Inflammatory macrophage treated with lipopolysaccharide for 1 hour (primary cell): ENCODE measurements at places on chromosomes 12 and 14.

- DNase-seq = no peak
Measured at GRCh38 chr12:131732-132495, 65.3 kb downstream of the IQSEC3 start.

DNA sequence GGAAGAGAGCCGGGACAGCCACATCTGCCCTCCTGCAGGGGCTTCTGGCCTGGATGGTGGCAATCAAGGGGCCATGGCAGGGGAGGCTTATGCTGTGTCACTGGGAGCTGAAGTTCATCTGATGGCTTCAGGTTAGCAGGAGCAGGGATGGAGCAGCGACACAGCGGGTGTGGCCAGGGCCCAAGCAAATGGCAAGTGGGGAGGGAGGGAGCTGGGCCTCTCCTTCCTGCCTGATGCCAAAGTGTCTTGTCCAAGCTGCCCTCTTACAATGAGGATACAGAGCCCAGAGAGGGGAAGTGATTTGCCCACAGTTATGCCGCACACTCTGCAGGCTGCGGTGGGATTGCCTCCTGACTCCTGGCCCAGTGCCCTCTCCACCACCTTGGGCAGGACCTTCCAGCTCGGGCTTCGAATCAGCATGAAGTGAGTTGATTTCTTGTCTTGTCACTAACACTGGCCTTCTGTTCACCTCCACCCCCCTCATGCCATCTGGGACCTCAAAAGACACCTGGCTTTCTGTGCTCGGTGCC, 51.3 kb downstream of the IQSEC3 start:
- no peak for DNase-seq

DNA sequence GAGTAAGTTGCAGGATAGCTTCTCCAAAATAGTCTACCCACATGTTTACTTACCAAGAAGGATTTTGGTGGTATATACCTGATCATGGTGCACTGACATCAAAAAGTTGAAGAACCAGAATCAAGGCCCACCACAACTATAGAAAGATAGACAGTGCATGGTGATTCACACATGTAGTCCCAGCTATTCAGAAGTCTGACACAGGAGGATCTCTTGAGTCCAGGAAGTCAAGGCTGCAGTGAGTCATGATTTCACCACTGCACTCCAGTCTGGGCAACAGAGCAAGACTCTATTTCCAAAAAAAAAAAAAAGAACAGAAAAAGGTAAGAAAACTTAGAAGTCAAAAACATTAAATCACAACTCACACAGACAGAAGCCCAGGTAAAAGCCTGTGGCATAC, 422.2 kb upstream of the FOXG1 start:
- no peak for DNase-seq

DNA sequence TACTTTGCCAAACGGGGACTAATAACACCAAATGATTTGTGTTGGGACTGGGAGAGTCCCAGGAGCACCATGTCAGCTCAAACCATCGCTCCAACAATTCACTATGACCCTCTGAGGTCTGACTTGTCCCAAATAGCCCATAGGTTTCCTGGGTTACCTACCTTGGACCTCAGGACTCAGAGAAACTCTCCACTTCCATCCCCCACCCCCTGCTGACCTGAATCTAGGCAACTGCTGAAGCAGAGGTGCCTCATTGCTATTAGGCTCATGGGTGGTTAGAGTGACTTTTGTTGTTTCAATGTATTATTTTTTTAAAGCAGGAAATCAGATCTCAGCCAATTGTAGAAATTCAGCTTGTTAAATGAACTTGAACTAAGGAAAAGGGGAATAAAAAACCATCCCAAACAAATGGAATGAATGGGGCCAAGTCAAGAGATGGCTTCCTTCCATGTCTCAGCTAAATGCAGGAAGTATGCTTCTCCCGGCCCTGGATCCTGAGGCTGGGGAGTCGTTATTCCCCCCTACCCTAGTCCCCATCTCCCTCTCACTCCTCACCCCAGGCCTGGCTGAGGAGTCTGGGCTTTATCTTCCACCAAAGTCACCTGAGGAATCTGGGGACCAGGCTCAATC, 80.9 kb upstream of the SLC24A4 start:
- no peak for DNase-seq

DNA sequence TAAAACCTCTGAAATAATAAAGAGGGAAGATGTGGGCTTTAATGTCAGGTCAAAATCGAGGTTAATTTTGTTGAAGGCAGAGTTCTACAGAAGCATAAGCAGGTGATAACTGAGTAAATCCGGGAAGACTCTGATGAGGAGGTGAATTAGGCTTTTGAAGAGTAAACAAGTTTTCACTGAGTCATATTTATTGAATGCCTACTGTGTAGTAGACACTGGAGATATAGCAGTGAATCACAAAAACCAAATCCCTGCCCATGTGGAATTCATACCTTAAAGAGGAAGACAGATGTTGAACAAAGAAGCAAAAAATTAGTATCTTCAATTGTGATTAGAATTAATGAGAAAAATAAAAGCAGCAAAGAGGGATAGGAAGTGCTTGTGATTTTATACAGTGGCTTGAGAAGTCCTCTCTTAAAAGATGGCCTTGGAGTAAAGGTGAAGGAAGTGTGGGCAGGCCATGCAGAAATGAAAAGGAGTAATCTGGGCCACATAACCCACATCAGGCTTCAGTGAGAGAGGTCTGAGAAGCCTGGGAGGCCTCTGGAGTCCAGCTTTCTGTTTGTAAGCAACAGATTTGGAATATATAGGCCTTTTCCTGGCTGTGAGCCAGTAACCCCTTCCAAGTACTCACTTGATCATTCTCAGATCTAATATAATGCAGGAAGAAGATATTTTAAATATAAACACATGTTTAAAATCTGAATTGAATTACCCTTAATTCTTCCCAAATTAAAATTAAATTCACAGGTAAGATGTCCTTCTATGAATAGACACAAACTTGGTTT, 46.7 kb downstream of the BHLHE41 start:
- DNase-seq = no peak

- DNase-seq = no peak
Measured at GRCh38 chr12:18280728-18281127, 19.4 kb downstream of the PIK3C2G start.

- peak; percentile 29 for DNase-seq
Measured at GRCh38 chr12:118377884-118378470, 1.6 kb downstream of the SUDS3 start.

- no peak for DNase-seq
Measured at GRCh38 chr12:32240162-32240561, 133.5 kb downstream of the BICD1 start.
